ENCODE measurements at places on chromosomes 4 and X.

GRCh38 chr4:31307029-31307428, 586.9 kb downstream of the PCDH7 start:
- DNase-seq = no peak

GRCh38 chrX:111086591-111087006, 9.4 kb upstream of the PAK3 start:
- DNase-seq = no peak

DNA sequence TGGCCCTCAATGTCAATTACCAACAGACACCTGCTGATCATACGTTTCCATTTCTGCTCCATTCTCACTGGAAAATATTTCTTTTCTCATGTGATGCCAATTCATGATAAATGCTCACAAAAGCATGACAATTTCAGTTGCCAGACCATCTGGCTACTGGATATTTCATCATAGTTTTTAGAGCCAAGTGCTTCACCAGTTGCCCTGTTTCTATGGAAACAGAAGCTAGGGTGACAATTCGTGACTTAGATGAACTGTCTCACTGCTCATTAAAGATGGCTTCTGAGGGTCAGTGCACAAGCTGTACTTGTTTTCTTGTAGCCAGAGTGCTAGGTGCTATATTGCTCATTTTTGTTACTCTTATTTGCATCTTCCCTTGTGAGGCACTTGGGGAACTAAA, 184.9 kb downstream of the COMMD8 start:
- DNase-seq = peak; percentile 85

DNA sequence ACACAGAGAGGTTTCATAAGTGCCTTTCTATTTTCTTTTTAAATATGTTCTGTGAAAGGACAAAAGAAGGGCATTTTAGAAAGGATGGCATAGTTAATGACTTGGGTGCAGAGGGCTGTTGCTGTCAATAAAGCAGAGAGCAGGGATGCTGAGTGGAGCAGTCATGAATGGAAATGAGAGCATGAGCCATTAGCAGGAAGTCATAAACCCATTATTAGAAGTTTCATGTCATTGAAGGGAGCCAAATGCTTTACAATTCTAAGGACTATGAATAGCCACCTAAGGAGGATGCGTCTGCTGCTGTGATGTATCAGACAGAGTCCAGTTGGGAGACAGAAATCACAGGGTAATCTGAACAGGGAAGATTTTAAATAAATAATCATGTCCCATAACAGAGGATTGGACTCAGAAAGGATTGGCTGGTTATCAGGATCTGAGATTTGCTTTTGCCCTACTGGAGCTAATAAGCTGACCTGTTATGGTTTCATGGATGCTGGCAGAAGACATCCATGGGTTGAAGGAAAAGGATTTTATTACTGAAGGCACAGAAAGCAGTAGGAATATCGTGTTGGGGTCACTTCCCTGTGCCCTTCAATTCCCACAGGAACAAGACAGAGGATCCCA, 47.5 kb upstream of the WDR19 start:
- no peak for DNase-seq

DNA sequence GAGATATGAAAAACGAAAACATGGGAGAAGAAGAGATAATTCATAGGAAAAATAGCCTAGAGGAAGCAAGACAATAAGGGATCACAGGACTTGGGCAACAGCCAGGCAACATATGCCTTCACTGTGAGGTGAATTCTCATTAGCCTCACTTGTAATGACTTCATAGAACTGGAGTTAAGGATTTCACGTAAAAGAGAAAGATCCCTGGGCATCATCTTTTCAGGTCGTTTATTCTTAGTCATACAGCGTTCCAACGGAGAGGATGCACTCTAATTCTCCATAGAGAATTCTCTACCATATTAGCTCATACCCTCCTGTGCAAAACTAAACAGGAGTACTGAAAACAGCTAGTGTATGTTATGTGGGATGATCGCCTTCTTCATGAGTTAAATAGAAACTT, 1.4 kb downstream of the PRKG2 start:
- DNase-seq = no peak

DNA sequence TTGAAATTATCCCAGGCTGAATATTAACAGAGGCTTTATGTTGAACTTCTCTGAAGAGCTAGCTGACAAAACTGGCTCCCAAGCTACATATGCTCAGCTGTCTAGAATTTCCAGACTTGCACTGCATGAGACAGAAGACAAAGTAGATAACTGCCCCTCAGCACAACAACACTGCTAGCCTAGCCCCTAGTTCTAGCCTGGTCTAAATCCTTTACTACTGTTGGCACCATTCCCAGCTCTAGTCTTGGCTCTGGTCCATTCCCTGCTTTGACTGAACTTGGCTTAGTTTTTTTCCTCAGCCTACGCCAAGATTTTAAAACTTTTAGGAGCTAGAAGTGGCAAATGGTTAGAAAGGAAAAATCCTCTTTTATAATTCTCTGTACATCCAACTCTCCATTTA, 7.6 kb upstream of the OPHN1 start:
- no peak for DNase-seq

- no peak for DNase-seq
Observed at GRCh38 chr4:30865691-30866090, 145.5 kb downstream of the PCDH7 start.

DNA sequence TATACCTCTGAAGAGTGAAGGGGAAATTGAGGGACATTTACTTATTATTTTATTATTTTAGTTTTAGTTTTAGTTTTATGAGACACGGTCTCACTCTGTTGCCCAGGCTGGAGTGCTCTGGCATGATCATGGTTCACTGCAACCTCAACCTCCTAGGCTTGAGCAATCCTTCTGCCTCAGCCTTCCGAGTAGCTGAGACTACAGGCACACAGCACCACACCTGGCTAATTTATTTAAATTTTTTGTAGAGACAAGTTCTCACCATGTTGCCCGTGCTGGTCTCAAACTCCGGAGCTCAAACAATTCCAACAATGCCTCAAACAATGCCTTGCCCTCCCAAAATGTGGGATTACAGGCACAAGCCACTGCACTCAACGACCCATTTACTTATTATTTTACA, 68.4 kb upstream of the BMP2K start:
- DNase-seq = no peak

GRCh38 chrX:33987458-33987857, 144.7 kb downstream of the FAM47A start:
- DNase-seq = no peak

DNA sequence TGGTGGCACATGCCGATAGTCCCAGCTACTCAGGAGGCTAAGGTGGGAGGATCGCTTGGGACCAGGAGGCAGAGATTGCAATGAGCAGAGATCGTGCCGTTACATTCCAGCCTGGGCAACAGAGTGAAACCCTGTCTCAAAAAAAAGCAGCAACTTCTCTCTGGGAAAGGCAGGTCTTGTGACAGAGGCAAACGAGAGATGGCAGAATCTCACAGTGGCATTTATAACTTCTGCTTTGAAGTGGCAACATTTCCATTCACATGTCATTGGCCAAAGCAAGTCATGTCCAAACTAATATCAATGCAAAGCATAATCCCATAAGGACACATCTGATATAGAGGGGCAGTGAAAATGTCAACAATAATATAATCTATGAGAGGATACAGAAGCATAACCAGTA, 79.8 kb downstream of the PPEF2 start:
- DNase-seq = no peak

- DNase-seq = no peak
Observed at GRCh38 chr4:110624904-110625494, 2.1 kb upstream of the PITX2 start.

DNA sequence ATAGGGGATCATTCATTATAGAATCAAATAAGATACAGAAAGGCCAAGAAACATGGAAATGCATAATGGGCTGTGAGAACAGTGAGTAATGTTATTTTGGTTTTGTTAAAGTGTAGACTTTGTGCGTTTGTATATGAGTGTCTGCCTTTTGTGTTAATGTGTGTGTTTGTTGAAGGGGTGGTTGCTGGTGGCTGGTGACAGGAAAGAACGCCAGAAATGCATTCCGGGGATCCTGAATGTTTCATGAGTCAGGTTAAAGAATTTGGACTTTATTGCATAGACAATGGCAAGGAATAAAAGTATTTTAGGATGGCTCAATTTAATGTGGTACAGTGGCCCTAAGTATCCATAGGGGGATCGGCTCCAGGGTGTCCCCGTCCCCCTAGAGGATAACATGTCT, 1228.9 kb downstream of the PCDH7 start:
- DNase-seq = no peak

DNA sequence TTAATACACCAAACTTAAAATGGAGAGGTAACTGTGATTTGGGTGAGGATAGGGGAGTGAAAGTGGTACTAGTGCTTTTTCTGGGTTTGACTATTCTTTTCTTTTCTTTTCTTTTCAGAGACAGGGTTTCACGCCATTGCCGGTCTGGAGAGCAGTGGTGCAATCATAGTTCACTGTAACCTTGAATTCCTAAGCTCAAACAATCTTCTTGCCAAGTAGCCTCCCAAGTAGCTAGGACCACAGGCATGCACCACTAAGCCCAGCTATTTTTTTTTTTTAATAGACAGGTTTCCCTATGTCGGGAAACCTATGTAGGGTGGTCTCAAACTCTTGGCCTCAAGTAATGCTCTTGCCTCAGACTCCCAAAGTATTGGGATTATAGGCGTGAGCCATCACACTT, 3.0 kb upstream of the ARMCX4 start:
- DNase-seq = no peak

GRCh38 chr4:171582961-171583581, 230.1 kb upstream of the GALNTL6 start:
- DNase-seq = peak; percentile 76

DNA sequence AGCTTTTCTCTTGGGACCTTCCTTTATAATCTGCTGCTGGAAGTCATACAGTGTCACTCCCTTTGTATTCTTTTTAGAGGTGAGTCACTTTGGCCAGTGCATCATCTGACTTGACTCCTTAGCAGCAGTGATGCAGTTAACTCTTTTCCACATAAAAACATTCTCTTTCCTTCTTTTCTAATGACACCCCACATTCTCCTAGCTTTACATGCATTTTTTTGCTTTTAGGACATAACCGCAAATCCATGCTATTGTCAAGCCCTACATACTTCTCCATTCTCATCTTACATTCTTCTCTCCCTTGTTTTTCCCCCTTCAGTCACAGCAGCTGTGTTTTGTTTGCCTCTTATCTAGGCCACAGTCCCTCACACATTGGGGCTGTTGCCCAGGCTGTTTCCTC, 55.1 kb downstream of the ZNF330 start:
- DNase-seq = no peak

DNA sequence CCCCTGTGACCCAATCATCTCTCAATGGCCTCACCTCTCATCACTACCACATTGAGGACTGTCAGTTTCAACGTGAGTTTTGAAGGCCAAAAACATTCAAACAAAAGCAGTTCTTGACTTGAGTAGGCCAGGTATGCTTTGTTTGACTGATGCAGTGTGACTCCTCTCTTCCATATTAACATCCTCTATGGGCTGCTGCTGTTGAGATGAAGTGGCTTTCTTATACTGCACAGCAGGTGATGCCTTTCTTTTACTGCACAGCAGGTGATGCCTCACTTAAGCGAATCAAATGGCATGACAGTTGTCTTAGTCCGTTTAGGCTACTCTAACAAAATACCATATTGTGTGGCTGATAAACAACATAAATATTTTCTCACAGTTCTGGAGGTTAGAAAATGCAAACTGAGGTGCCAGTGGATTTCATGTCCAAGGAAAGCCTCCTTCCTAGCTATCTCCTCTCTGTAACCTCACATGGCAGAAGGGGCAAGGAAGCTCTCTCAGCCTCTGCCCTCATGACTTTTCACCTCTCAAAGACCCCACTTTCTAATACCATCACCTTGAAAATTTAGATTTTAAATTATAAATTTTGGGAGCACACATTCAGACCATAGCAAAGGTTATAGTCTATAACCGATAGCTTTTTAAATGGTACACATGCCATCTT, 2267.9 kb upstream of the AGA start:
- no peak for DNase-seq

- no peak for DNase-seq
Observed at GRCh38 chr4:7514789-7515188, 80.1 kb upstream of the PSAPL1 start.

- DNase-seq = no peak
Observed at GRCh38 chr4:57199267-57199666, 89.1 kb upstream of the IGFBP7 start.

- DNase-seq = no peak
Observed at GRCh38 chrX:115348446-115349225, 59.1 kb downstream of the LUZP4 start.

GRCh38 chr4:39660045-39660444, 21.4 kb upstream of the SMIM14 start:
- DNase-seq = peak; percentile 23

GRCh38 chrX:127621780-127622179, 430.4 kb downstream of the ACTRT1 start:
- no peak for DNase-seq

GRCh38 chr4:2757426-2757825, 1.3 kb upstream of the TNIP2 start:
- no peak for DNase-seq

DNA sequence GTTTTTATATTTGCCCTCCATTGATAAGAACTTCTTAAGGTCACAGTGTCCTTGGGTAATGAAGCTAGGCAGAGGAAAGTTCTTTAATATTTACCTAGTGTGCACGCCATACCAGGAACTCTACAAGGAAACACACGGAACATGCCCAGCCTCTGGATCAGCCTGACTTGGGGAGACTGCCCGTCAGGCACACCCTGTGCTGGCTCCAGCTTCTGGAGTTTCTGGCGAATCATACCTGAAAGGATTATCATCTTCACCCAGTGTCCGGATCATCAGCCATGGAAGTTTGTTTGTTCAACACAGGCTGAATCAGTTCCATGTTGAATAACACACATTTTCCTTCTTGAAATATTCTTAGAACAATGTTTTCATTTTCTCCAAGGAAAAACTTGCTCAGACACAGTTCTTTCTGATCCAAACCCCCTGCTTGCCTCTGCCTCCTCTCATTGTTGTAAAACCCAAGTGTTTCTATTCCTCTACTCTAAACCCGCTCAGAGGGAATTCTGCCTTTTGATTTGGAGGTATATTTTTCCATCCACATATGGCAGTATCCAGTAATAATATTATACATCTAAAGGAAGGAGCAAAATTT, 176.7 kb downstream of the SHROOM3 start:
- no peak for DNase-seq

DNA sequence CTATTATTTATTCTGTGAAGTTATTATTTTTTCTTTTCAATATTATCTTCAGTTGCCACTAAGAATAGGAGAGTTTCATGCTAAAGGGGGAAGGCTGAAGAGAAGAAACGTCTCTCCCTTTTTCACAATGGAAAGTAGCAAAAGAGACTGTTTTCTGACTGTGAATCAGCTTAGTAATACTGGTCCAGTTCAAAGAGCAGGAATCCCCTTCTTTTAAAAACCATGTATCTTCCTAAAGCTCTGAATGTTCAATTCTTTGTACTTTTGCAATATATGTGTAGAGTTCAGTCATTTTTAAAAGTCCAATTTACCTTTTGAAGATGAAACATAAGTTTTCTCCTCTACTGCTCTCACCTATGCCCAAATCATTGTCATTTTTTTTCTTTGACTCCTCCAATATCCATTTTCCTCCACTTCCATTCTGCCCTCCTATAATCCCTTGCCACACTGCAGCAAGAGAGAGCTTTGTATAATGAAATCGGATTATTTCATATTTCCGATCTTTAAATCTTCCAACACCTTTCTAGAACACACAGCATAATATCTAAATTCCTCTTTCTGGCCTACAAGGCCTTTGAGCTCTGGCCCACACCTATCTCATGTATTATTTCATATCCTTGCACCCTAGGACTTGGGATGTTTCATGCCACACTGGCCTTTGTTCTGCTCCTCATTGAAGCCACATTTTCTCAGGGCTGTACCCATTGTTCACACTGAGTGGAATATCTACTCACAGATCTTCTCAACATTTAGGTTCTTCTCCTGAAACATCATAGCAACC, 195.3 kb downstream of the CAMK2D start:
- no peak for DNase-seq

- no peak for DNase-seq
Observed at GRCh38 chrX:49247916-49248811, 12.9 kb downstream of the CCDC22 start.
